ENCODE measurements at places on chromosomes 3 and 15. TPM values are rescaled to one million over a fixed set of nuclear protein-coding genes. Genes with fewer than 3 reads are reported as not detected.

Gene TPM1
- 813 TPM for total RNA-seq

Gene CELF6
- not detected for total RNA-seq

Gene SEMA3G
- 163 TPM for total RNA-seq

Gene TUSC7
- not detected for total RNA-seq

Gene GTF2E1
- total RNA-seq: 4.4 TPM

Gene DUOXA1
- total RNA-seq: 4.2 TPM

Gene LRRN1
- 0.53 TPM for total RNA-seq

Gene DAZL
- total RNA-seq: not detected

Gene ILDR1
- not detected for total RNA-seq

Gene DNAH12
- total RNA-seq: not detected

Gene RNF111
- total RNA-seq: 12.2 TPM

Gene GADL1
- total RNA-seq: not detected

Gene SLC22A13
- total RNA-seq: not detected

Gene CHST2
- 16.6 TPM for total RNA-seq

Gene MCCC1
- total RNA-seq: 10.3 TPM

Gene EPHA6
- total RNA-seq: not detected

Gene PDIA3
- 89.1 TPM for total RNA-seq

Gene GPR62
- not detected for total RNA-seq

Gene C2CD4B
- total RNA-seq: 100 TPM

Gene FSD2
- total RNA-seq: not detected

Gene CMTM8
- 6.6 TPM for total RNA-seq

Gene SLC12A1
- not detected for total RNA-seq

Gene AP3B2
- not detected for total RNA-seq

Gene TRPM1
- not detected for total RNA-seq

Gene CHST14
- total RNA-seq: 22.0 TPM

Gene NAA50
- 56.0 TPM for total RNA-seq

Gene PRR23A
- not detected for total RNA-seq

Gene GOLGA8R
- total RNA-seq: not detected

Gene CHRNA3
- total RNA-seq: not detected

Gene SAMMSON
- total RNA-seq: 2.2 TPM

Gene CHCHD4
- total RNA-seq: 1.9 TPM

Gene GOLGA8K
- total RNA-seq: not detected

Gene NRROS
- 22.6 TPM for total RNA-seq

Data from ascending aorta (tissue), 2 donors.